Small intestine (tissue), 16 donors: ENCODE measurements at places on chromosomes 11 and 22.

GRCh38 chr11:99513368-99513767 lies 492.6 kb downstream of the CNTN5 start:
- H3K4me3 ChIP-seq: no peak overlapping the region
- no peaks in the 10 kb centered on the region for H3K4me1 ChIP-seq
- no peaks in the 10 kb centered on the region for H3K36me3 ChIP-seq

- peak overlapping the region; percentile 63 for H3K27ac ChIP-seq
- peaks cover 20% of the 10 kb centered on the region for H3K4me1 ChIP-seq
- H3K27me3 ChIP-seq: no peaks in the 10 kb centered on the region
- H3K36me3 ChIP-seq: peaks cover 2% of the 10 kb centered on the region
- no peak overlapping the region for H3K4me3 ChIP-seq
- DNase-seq: peak; percentile 61
Measured at GRCh38 chr22:31098632-31099110, 8.7 kb downstream of the SELENOM start.

GRCh38 chr11:12106101-12106500 lies 4.3 kb upstream of the MICAL2 start:
- H3K36me3 ChIP-seq: no peaks in the 10 kb centered on the region
- peaks cover 5% of the 10 kb centered on the region for H3K27me3 ChIP-seq
- no peak overlapping the region for H3K4me3 ChIP-seq
- no peak overlapping the region for H3K27ac ChIP-seq

DNA sequence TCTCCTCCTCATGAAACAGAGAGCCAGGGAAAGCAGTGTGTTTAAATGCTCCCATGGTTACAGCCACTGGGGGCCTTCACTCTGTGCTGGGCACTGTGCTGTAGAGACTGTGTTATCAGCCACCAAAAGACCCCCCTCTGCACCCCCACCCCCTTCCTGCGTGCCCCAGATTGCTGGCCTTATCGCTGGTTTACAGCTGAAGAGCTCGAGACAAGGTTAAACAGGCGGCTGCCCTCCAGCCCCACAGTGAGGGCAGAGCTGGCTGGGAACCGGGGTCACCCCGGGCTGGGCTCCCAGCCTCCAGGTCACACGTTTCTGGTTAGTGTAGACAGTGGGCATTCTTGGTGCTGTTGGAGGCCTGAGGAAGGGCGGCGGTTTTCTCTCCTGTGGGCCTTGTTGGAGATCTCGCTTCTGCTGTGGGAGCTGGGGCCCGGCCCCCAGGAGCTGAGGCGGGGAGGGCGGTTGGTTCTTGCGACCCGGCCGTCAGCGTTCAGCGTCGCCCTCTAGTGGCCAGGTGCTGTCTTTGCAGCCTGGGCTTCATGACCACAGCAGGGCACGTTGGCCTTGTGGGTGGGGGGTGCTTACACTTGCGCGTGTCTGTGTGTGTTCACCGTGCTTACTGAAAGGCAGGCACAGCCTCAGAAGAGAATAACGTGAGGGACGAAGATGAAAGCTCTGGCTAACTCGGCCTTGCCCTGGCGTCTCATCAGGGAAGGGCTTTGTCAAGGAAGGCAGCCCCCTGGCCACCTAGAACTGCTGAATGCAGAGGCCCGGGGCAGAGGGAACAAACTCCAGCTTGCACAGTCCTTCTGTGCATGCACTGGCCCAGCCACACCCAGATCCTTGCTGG lies 40.8 kb downstream of the TBC1D22A start:
- no peak overlapping the region for H3K4me3 ChIP-seq
- peak; percentile 83 for DNase-seq
- no peaks in the 10 kb centered on the region for H3K27me3 ChIP-seq
- peaks cover 16% of the 10 kb centered on the region for H3K4me1 ChIP-seq
- H3K27ac ChIP-seq: no peak overlapping the region

GRCh38 chr22:27461470-27461869 lies 340.1 kb downstream of the MN1 start:
- peaks cover 3% of the 10 kb centered on the region for H3K4me1 ChIP-seq
- no peak for DNase-seq
- H3K4me3 ChIP-seq: no peak overlapping the region
- no peak overlapping the region for H3K27ac ChIP-seq

DNA sequence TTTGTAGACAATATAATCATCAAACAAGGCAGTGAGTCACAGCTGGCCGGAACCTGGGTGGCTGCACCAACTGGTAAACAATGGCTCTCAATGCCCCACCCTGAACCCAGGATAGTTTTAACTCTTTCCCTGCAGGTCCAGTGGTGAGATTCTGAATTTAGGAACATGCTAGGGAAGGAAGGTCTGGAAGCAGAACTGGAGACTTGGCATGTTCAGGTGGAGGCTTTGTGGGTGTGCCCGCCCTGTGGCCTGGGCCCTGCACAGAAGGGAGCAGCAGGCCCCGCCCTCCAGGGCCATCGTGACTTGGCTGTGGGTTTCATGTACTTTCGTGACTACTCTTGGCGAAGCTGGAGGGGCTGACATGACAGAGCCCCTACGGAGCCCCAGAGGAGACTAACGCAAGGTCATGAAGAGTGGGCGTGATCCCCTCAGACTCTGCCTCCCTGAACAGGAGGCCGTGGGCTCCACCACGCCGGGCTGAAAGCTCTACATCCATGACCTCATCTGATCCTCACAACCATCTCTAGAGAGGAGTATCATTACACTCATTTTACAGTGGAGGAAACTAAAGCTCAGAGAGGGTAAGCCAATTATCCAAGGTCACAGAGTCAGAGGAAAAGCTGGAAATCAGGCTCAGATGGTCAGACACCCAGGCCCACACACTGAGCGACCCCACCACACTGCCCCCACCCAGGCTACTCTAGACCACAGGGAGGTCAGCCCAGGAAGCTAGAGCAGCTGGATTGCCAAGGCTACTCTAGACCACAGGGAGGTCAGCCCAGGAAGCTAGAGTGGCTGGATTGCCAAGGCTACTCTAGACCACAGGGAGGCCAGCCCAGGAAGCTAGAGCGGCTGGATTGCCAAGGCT lies 27.3 kb downstream of the MAFF start:
- H3K4me3 ChIP-seq: no peak overlapping the region
- peak; percentile 72 for DNase-seq
- H3K4me1 ChIP-seq: no peaks in the 10 kb centered on the region
- H3K27ac ChIP-seq: peak overlapping the region; percentile 63
- H3K27me3 ChIP-seq: no peaks in the 10 kb centered on the region
